ENCODE measurements at places on chromosomes 4 and X.

DNA sequence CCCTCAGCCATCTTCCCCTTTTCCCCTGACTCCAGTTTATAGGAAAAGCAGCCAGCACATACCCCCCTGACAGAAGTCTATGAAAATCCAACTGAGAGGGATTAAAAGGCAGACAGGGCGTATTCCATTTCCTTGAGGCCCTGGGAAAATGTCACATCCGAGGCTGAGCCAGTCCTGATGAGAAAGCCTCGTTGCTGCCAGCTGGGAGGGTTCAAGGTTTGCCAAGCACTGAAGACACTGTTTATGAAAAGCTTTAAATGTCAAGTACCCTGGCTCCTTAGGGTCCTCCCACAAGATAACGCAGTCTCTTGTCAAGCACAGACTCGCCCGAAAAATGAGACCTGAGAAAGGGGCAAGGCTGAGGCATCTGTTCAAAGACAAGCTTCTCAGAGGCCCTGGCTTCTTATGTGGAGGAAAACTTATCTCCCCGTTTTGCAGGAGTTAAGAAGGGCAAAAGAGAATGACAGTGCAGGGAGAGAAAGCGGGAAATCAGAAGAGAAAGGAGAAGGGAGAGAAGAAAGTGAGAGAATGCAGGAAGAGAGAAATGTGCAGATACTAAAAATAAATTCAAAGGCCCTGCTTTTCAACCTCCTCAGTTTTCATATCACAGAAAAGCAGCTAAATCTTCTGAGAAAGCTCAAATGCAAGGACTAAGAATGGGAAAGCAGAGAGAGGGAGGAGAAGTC, 44.7 kb downstream of the SCD5 start:
- DNase-seq: no peak

DNA sequence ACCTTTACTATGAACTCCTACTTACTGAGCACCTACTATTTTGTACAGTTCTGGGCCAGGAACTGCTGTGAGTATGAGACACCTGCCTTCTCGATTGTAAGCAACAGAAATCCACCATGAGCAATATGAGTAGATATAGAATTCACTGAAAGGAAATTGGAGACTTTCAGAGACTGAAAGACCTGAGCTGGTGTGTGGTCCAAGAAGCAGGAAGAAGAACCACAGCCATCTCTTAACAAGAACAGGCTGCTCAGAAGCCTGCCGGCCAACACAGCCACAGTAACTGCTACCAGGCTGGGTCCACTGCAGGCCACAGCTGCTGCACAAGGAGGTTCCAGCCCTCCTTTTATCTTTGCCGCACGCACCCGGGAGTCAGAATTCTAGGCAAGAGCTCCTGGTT, 10.8 kb upstream of the ACSL1 start:
- no peak for DNase-seq

DNA sequence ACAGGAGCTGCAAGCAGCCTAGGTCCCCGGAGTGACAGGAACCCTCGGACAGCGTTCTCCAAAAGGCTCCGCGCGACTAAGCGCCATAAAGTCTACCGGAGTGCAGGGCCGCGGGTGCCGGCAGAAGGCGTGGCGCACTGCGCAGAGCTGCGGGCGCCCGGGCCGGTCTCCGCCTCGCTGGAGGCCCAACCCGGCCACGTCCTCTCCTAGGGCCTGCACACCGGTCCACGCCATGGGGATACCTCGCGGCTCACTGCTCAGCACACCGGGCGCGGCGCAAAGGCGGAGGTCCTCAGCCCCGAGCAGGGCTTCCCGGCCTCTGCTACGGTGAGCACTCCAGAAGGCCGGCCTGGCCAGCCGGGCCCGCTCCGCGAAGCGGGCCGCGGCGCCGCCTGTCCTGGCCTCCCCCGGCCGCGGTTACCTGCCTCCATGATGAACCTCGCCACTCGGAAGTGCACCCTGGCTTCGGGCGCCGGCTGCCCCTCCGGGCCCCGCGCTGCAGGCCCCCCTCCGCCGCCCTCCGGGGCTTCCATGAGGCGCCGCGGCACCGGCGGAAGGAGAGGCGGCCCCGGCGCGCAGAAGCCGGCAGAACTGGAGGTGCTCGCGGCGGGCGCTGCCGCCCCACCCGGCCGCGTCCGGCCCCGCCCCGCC, at the start of gene CCNQ:
CCNQ (minus strand) TSS at position 599 of the 651 bp plus-strand sequence; CDS start at position 533, 66 bp downstream.
- peak; percentile 35 for DNase-seq

GRCh38 chrX:65720381-65720964, 53.0 kb downstream of the MSN start:
- no peak for DNase-seq

- DNase-seq: no peak
Measured at GRCh38 chr4:153634738-153635353, 49.2 kb upstream of the TLR2 start.

DNA sequence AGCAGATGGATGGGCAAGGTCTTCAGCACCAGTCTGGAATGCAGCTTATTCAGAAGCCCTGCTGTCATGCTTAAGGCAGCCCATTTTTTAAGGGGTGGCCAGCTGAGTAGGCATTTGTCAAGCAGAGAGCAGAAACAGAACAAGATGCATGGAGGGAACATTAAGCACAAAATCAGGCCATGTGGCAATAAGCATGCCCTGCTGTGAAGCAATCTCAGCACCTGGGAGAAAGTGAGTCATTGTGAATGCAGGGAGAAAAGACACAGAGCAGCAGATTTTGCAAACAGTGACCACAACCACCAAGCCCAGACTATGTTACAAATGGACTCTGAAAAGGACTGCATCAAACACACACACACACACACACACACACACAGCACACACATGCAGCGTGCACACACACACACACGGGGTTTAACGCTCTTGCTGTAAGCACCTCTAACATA, 94.1 kb upstream of the GALNT7 start:
- DNase-seq: no peak

DNA sequence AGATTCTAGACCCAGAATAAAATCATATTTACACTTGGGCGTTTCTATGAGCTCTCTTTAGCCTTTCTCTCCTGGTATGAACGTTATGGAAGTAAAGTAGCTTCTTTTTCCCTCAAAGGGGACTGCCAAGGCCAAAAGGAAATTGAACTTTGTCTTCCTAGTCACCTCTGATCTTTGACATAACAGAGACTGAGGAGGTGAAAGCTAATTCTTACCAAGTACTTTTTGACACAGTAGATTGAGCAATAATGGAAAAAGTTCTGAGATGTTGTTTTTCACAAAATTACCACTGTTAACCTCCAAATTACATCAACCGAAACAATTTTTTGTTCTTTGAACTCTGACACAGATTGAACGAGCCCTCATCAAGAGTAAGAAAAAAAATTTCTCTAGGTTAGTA, 318.4 kb downstream of the TEX13A start:
- DNase-seq: no peak

DNA sequence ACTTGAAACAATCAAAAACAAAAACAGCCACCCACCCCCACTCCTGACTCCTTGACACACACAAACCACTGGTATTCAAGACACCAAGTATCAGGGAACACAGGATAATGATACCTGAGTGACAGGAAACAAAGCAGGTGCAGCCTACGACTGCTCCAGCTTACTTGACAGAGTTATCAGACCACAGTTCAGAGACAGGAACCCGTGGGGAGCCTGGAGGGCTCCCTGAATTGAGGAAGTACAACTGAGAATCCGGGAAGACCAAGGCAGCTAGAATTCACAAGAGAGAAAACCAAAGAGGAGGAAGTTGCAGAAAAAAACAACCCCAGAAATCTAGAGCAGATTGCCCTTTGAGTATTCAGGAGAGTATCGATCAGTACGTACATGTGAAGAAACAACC, 20.5 kb downstream of the COMMD8 start:
- no peak for DNase-seq

GRCh38 chr4:85953651-85954018, 406.2 kb downstream of the MAPK10 start:
- DNase-seq: no peak

- DNase-seq: no peak
Measured at GRCh38 chr4:81799371-81799770, 327.7 kb upstream of the RASGEF1B start.

GRCh38 chrX:87518504-87518903, 902 bp downstream of the KLHL4 start:
- no peak for DNase-seq

- no peak for DNase-seq
Measured at GRCh38 chrX:6203462-6204215, 25.0 kb downstream of the NLGN4X start.

DNA sequence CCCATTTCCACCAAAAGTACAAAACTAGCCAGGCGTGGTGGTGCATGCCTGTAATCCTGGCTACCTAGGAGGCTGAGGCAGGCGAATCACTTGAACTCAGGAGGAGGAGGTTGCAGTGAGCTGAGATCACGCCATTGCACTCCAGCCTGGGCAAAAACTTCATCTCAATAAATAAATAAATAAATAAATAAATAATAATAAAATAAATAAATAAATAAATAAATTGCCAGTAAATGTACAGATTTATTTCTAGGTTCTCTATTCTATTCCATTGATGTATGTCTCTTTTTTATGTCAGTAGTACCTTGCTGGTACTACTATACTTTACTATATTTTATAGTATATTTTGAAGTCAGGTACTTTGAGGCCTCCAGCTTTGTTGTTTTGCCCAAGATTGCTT, 43.7 kb downstream of the MAGEC1 start:
- DNase-seq: no peak

GRCh38 chrX:37083880-37084279, 75.7 kb downstream of the FAM47C start:
- DNase-seq: no peak

DNA sequence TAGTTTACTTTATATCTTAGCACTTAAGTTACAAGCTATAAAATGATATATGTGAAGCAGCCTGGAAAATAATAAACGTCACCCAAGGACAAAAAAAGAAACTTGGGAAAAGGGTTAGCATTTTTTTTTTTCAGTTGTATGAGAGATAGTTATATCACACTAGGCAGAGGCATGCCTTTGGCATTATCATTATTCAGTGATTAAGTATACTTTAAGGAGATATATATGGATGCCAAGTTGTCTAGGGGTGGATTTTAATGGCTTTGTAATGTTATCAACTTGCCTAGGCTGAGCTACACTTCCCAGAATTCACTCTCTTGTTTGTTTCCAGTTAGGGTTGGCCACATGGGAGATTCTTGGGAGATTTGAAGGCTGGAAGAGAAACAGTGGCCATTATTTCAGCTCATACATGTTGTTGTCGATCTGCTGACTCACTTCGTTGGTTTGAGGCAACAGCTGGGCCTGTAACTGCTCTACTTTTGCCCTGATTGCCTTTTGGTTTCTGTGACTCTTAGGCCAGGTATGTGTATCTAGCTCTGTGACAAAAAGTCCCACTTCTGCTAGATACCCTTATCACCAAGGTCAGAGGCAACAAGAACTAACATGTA, 11.5 kb upstream of the SRPX start:
- no peak for DNase-seq

DNA sequence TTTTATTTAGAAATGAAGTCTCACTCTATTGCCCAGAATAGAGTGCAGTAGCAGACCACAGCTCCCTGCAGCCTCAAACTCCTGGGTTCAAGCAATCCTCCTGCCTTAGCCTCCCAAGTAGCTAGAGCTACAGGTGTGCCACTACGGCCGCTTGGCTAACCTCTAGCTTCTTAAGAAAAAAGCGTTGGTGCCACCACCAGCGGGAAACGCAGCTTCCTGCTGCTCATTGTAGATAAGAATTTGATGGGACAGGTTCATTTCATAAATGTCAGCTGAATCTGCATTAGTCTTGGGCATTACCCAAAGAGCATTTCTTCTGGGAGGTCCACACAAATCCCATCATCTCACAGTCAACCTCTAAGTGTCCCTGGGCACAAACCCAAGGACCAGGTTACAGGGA, 33.2 kb upstream of the NAP1L5 start:
- DNase-seq: no peak

DNA sequence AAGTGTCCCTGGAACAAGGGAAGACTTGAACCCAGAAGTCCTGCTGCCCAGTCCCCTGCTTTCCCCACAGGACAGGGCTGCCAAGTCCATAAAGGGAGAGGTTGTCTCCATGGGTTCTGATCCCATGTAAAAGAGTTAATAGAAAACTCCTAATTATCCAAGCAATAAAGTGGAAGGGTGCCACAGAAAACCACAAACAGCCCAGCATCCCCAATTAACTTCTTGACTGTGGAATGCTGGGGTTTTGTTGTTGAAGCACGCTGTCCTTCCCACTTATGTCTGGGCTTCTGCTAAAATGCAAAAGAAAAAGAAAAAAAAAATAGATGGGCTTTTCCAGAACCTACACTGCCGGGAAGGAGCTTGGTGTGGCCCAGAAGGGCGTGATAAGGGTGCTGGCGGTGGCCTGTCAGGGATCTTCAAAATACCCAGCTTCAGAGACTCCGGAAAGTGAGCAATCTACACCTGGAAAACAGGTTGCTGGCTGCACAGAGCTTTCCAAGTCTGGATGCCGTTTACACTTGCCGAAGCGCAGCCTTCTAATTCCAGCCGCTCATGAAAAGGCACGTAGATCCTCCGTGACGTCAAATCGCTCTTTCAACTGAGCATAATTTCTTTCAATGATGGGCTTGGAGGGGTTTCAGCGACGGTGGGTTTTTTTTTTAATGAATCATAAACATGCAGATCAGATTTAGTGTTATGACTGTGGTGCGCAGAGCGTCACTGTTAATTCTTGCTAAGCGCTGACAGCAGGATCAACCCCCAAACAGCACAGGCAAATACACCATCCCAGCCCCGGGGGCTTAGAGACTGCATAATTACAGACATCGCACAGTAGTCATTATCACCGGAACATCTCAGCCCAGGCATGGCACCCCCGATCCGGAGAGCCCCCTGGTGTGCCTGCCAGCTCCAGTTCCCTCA, 197.6 kb downstream of the BCOR start:
- no peak for DNase-seq

DNA sequence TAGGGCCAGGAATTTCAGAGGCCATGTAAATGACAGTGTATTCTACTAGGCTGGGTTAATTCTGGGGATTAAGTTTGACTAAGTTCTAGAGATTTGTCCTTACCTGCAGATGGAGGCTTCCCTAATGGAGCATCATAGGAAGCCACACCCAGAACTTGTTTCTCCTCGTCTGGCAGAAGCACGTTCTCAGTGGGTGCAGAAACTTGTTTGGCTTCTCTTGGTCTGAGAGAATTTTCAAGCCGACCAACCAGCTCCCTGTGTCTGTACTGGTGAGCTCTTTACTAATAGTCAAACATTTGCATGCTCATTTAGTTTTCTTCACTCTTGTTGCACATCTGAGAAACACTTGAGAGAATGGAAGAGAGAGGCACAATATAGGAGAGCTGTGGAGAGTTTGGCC, 907 bp upstream of the ATP10D start:
- no peak for DNase-seq

DNA sequence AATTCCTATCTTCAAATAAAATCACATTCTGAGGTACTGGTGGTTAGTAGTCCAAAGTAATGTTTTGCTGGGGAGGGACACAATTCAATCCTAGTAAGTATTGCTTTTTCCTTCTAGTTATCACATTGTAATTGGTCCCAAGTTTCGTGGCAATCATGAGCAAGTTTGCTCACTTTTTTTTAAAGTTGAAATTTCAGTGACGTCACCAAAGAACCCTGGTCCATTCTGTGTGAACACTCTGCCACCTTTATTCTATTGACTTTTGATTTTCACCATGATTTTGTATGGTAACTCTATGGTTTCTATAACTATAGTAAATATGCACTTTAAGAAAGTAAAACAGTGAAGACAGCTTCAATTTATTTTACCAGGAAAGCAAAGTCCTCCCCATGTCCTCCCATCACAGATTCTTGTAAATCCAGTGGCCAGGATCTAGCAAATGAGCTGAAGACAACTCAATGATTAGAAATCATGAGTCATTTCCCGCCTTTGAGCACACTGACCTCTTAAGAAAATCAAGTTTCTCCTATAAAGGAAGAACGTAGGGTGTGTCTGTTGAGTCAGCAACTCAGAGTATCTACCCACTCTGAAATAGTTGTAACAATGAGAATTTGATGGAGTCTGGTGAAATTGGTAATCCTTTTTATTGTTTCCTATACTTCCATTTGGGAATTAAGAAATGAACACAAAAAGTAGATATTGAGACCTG, 1306.6 kb upstream of the PABPC4L start:
- no peak for DNase-seq

All from stimulated activated CD4-positive, alpha-beta T cell treated with anti-CD3 and anti-CD28 coated beads, Interleukin-2, amount 100 ng/mL, for 24 hours (primary cell).